ENCODE measurements at places on chromosomes 11 and 22. TPM values are rescaled to one million over a fixed set of nuclear protein-coding genes. Genes with fewer than 3 reads are reported as not detected.
A peak's percentile ranks its signal among the peaks of the same experiment; 100 is the strongest.

DBX1 gene
- not detected for polyA plus RNA-seq

SSTR3 gene
- polyA plus RNA-seq = 1.6 TPM

PLEKHB1 gene
- polyA plus RNA-seq = 1.4 TPM

P2RX6 gene
- polyA plus RNA-seq = 0.47 TPM

TEX12 gene
- polyA plus RNA-seq = 0.11 TPM

GTSE1 gene
- polyA plus RNA-seq = 0.40 TPM

DDB1 gene
- 270 TPM for polyA plus RNA-seq

C11orf87 gene
- polyA plus RNA-seq = not detected

CD3G gene
- 0.17 TPM for polyA plus RNA-seq

BTG4 gene
- not detected for polyA plus RNA-seq

GRCh38 chr11:86773513-86774252 is 26.7 kb upstream of the PRSS23 start:
- DNase-seq = no peak

GRCh38 chr11:112706863-112707262 is 254.4 kb upstream of the NCAM1 start:
- DNase-seq = no peak

GRCh38 chr22:32920734-32921133 is 119.2 kb downstream of the TIMP3 start:
- DNase-seq = no peak

- DNase-seq = no peak
These were observed 180.2 kb downstream of the NAV2 start for GRCh38 chr11:19892876-19893275.

- no peak for DNase-seq
These were observed 126.6 kb downstream of the DSCAML1 start for GRCh38 chr11:117670443-117670842.

- DNase-seq = no peak
These were observed 356.7 kb downstream of the TBC1D22A start for GRCh38 chr22:47119181-47119580.

GRCh38 chr11:4848908-4849532 is at the start of gene OR51S1:
OR51S1 (minus strand) TSS chr11:4849208; CDS start chr11:4849208, 0 bp downstream.
- no peak for DNase-seq

DNA sequence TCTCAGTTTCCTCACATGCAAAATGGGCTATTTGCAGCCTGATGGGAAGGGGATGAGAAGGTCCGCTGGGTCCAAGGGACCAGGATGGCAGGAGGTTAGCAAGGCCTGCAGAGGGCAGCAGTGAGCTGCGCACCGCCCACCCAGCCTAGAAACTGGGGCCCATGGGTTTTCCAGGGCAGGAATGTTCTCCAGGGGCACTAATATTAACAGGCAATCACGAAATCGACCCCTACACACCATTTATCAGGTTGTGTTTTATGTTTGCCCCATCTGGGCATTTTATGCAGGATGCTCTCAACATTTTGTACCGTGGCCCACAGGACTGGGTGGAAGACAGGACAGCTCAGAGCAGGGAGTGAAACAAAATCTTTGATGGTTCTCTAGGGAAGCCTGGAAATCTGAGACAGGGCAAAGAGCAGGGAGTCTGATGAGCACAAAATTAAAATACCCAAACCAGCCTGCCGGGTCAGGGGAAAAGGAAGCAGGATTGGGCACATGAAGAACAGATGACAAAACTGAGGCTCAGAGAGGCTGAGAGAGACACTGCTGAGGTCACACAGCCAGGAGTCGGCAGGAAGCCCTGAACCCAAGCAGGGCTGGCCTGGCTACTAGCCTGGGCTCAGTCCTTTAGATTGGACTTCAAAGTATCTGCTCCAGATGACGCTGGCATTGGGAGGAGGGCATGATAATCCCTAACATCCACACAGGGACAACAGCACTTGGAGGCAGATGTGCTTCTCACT is 1.6 kb upstream of the BCR start:
- DNase-seq = peak; percentile 67

- no peak for DNase-seq
These were observed 4.1 kb upstream of the SAC3D1 start for GRCh38 chr11:65036931-65037330.

DNA sequence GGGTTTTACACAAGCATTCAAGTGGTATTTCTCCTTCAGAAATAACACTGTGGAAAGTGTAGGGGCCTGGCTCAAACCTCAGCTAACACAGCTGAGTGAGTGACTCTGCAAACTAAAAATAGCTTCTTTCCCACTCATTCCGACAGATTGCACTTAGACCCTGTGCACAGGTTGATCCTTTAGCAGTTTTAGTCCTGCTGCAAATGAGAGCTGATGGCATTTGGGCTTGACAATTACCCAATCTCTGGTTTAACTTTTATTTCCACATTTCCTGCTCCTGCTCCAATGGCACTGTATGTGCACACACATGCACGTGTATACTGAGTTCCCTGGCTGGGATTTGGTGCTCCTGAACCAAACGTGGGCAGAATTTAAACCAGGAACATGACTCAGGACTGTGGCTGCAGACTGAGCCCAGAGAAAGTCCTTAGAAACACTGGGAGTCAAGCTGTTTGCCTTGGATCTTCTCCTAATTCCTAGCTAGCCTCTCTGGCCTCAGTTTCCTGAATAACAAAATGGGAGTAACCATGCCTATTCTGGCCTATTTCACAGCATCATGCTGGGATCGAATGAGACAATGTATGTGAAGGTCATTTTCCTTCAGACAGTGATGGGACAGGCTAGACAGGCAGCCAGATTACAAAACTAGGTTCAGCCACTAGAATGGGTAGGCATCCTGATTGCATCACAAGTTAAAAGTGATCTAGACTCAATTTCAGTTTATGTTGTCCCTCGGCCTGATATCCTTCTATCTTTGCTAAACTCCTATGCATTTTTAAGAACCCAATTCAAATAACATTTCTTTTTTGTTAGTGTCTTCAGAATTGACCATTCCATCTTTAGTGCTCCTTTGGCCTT is 58.2 kb downstream of the SERGEF start:
- DNase-seq = no peak

DNA sequence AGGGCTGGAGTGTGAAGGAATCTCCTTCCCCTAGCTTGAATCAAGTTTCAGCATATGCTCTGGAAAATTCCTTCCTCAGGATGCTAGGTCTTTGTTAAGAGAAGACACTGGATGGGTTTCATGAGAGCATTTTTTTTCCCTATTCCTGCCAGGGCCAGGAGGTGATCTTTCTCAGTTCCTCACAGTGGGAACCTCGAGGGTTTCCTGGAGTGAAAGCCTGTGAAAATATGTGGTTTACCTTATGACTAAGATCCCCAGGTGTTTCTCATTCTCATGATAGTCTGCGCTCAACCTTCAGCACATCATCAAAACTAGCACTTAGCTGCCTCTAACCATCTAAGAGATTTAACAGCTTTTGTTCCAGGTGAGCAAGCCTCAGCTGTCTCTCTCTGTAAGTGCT is 985.3 kb upstream of the FAT3 start:
- no peak for DNase-seq

DNA sequence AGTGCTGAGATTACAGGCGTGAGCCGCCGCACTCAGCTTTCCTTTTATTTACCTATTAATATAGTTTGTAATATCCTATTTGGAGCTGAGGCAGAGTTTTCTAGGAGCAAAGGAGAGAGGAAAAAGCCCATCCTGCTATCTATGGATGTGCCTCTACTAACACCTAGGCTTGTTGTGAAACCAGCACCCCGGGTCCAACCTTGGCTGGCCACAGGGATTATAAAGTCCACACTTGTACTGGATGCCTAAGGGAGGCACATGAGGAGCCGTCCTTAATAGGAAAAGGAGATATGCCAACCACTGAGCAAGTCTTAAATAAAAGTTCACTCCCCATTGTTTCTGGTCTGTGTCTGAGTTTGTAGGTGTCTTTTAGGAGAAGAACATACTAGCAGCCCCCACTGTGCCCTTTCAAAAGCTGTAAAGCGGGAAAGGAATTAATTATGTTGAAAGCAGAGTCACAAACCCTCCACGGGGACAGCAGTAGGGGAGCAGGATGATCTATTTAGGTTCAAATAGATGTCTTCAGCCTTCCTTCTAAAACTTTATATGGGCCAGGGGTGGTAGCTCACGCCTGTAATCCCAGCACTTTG is 29.3 kb downstream of the RRP7A start:
- no peak for DNase-seq

DNA sequence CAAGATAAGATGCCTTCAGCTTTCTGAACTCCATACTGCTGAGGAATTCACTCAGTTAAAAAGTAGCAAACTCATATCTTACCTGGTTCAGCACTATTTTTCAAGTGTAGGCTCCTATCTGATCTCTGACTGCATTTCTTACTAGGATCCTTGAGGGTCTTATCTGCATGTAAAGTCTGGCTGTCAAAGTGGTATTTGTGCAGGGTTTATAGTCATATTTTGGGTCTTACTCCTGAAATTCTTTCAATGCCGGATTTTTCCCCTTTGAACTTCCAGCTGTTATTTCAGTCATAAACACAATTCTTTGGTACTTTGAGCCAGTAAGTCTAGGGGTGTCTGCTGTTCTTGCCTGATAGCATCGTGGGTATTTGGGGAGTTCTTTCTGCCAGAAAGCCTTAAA is 25.3 kb upstream of the NOX4 start:
- no peak for DNase-seq

DNA sequence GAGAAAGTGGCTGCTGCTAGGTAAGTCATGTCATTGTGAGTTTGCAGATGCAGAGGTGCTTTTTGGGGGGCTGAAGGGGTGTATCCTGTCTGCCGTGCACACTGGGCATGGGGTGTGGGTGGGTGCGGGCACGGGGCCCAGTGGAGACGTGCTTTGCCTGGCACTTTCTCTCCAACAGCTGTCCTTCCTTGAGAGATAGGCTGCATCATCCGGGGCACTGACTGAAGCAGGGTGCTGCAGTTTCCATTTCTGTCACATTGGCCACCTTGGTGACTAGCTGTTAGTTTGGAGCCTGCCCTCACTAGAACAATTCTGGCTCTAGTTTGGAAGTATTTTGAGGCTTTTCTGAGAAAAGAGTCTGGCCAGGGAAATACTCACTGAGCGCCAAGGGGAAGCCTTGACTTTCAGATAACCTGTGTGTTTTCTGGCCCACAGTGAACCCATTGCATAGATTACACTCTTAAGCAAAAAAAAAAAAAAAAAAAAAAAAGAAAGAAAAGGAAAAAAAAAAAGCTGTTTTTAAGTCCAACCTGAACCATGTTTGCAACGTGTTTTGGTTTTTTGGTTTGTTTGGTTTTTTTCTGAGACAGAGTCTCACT is 219.2 kb downstream of the NAV2 start:
- peak; percentile 58 for DNase-seq

DNA sequence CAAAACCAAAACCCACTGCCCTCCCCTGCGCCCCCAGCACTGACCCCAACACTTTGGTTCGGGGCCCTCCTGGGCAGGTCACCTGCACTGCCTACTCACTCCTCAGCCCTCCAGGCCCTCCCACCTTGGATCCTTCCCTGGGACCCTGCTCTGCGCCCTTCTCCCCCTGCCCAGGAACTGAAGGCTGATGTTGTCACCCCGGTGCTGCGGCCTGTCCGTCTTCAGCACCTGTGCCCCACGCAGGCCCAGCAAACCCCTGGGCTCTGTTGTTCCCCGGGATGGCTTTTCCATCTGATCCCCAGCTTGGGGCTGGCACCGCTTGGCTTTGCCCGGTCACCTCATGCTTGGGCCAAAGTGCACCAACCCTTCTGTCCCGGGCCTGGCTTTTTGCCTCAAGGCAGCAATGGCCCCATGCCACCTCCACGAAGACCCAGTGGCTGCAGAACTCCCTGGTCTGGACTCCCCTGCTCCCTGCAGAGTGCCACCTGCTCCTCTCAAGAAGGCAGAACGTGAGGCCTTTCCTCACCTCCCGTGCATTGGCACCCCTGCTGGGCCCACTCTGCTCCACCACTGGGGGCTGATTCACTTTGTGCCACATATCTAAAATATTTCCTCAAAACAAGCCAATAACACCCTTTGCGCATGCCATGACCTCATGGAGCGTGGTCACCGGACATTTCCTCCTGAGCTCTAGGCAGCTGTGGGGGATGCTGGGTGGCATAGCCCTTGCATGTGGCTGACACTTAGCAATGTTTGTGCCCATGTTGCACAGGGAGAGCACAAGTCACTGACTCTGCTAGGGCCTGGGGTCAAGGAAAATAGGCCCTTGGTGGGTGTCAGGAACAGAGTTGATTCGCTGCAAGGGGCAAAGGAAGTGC is 8.8 kb downstream of the PPM1F start:
- DNase-seq = no peak

DNA sequence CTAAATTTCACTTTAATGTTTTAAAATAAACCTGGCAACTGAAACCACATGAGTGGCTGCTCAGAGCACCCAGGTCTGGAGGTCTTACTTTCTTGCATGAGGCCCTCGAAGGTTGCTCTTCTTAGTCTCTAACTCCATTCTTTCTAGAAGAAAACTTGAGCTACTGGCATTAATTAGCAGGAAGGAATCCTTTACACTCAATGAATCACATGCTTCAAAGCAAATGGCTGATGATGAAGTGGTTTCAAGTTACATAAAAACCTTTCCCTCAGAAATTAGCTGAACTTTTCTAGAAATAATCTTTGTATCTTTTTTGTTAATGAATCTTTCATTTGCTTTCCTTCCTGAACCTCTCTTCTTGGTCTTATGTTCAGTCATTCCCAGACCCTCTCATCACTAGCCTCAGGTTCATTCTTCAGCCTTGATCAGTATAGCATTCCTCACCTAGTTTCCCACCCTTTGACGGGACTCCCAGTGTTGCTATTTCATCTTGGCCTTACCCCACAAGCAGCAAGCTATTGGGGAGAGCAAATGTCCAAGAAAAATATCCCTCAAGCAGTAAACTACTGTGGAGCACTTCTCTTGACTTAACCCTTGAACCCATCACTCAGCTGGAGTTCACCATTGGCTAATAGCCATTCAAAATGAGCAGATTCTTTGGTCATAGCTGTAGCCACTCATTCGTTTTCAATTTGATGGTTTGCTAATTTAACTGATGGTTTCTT is 75.1 kb downstream of the INSC start:
- no peak for DNase-seq

DNA sequence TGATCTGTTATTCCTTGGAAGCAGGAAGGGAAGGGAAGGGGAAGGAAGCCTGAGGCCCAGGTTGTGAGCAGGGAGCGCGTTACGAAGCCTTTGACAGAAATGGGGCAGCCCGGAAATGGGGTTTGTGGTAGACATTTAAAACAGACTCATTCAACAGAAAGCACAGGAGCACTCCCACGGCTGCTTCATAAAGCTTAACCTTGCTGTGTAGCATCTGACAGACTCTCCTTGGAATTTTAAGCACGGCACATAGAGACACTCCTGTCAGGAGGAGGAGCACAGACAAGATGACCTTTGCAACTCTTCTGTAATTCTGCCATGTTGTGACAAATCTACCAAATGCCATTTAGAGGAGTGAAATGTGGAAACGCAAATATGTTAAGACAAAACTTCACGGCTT is 131.6 kb downstream of the FBXO7 start:
- DNase-seq = no peak

- DNase-seq = no peak
These were observed 37.6 kb upstream of the SEZ6L start for GRCh38 chr22:26131589-26132154.

GRCh38 chr22:50602338-50602700 is 1.7 kb downstream of the MAPK8IP2 start:
- no peak for DNase-seq

DNA sequence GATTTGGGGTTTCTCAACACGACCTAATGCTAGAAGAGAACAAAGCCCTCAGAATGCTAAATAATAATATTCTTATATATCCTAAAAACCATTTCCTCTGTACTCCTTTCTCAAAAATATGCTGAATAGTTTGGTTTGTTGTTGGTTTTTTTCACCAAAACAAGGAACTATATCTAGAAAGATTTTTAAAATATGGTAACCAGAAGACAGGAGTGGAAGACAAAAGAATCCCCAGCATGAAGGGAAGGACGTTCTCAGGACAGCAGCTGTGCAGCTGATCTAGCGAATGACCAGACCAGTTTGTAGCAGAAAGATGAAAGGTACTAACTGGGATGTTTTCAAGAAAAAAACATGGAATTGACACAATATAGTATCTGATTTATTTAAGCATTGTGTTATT is 19.3 kb downstream of the FEZ1 start:
- DNase-seq = no peak

Data from ovary (tissue), 10 donors.